ENCODE measurements at places on chromosomes 3 and 15.
A peak's percentile ranks its signal among the peaks of the same experiment; 100 is the strongest.

DNA sequence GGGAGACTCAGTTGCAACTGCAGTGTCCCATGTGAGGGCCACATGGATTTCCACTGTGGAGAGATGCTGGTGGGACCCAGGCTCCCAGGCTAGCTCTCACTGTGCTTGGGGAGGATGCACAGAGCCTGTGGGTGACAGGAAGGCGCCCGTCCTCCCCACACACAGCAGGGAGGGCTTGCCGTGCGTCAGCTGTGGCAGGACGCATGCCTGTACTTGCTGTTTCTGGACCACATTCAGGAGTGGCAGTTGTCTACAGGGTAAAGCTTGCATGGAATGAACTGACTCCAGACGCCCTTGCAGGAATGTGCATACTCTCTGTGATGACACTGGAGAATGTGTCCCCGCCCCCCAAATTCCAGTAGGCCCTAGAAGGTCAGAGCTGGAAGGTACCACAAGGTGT, 63.8 kb upstream of the SNRPA1 start:
- peak; percentile 68 for DNase-seq

- DNase-seq = no peak
Observed at GRCh38 chr15:58631319-58631718, 118.2 kb downstream of the ADAM10 start.

- DNase-seq = no peak
Observed at GRCh38 chr3:185009650-185010049, 143.2 kb downstream of the C3orf70 start.

- no peak for DNase-seq
Observed at GRCh38 chr15:69578252-69578651, 125.6 kb downstream of the RPLP1 start.

DNA sequence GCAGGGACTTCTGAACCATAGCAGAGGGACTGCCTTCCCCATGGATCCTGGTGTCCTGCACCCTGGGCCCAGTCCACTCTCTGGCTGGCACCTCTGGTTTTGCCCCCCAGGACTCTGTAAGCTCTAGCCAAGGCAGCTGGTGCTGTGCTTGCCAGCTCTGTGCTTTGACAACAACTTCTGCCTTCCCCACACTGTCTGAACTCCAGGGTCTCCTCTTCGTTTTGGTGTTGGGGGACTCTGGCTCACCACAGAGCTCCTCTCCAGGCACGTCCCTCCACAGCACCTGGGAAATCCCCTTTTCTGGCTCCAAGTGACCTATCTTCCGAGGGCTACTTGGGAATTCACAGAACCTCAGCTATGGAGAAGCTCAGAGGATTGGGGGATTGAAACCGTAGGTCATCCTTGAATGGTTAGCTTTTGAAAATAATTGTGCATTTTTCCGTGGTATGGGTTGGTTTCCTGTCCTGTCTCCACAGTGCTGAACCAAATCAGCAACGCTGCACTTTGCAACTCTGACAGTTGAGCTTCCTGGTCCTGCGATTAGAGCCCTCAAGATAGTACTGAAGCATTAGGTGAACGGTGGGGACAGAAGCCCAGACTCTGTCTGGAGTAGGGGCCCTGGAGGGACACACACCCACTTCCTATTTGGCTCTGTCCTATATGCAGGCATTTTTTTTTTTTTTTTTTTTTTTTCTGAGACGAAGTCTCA, 152.4 kb downstream of the APBA2 start:
- DNase-seq = no peak

- peak; percentile 88 for DNase-seq
Observed at GRCh38 chr3:69764121-69764741, 25.0 kb downstream of the MITF start.

GRCh38 chr3:174132006-174132405, 727.1 kb upstream of the NAALADL2 start:
- peak; percentile 39 for DNase-seq

GRCh38 chr3:137332297-137332696, 374.5 kb downstream of the IL20RB start:
- DNase-seq = no peak

- DNase-seq = no peak
Observed at GRCh38 chr15:29921130-29921601, 98.9 kb upstream of the TJP1 start.

DNA sequence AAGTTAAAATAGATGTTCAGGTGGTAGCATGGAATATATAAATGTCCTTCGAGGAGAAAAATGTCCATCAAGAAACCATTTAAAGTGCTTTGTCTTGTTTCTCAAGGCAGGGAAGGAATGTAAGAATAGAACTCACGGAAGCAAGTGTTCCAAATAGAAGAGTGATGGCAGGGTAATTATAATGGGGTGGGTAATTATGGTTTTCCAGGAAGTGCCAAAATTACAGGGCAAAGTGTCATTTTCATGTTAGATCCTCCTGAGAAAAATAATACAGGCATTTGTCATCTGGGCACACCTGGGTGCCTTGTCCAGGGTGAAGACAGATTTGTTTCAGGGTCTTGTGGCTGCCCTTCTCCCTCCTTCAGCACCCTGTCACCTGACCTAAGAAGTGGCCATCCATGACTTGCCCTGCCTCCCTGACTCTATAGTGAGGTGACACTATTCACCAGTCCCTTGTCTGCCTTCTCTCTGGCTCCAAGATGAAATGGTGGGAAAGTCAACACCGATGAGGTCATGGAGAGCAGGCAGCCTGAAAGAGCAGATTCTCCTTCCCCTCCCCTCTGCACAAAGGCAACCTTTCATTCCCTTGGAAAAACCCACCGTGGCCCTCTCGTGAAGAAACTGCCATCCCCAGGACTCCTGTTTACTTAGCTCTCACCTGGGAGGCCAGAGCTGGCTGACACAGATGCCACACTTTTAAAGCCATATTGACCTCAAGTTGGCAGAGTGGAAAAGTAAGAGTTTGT, 45.1 kb upstream of the AMOTL2 start:
- no peak for DNase-seq

GRCh38 chr3:187082758-187083375, 56.4 kb downstream of the RPL39L start:
- DNase-seq = peak; percentile 68

DNA sequence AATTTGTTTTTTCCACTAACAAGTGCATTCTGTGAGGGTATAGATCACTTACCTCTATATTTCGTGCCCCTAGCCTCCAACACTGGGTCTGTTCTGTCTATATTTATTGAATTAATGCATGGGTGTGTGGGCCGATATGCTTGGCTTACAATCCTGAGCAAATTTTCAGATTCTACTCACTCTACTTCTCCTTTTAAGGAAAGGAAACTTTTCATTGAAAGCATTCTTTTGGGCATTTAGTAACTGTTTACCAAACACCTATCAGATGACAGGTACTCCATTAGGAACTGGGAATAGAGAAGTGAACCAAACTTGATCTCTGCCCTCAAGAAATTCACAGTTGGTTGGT, 60.5 kb downstream of the TLE3 start:
- DNase-seq = no peak

GRCh38 chr3:99700631-99701268, 62.4 kb downstream of the COL8A1 start:
- no peak for DNase-seq

GRCh38 chr3:71310359-71310979, 273.1 kb downstream of the FOXP1 start:
- DNase-seq = peak; percentile 64

DNA sequence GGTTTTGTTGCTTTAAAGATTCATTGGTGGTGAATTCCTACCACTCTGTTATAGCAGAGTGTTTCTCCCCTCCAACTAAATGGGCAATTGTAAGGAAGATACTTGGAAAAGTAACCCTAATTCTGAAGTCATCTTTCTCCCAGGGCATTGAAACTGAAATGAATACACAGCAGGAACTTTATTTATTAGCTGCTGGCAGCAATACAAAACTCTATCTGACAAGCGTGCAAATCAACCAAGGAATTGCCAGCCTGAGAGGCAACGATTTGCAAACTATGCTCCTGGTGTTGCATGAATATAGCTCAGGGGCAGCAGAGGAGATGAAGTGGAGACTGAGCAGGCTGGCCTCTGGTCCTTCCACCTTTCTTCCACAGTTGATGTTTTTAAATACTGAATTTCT, 48.9 kb downstream of the CD200R1 start:
- DNase-seq = no peak

GRCh38 chr3:16130066-16130465, 44.4 kb upstream of the GALNT15 start:
- peak; percentile 51 for DNase-seq

DNA sequence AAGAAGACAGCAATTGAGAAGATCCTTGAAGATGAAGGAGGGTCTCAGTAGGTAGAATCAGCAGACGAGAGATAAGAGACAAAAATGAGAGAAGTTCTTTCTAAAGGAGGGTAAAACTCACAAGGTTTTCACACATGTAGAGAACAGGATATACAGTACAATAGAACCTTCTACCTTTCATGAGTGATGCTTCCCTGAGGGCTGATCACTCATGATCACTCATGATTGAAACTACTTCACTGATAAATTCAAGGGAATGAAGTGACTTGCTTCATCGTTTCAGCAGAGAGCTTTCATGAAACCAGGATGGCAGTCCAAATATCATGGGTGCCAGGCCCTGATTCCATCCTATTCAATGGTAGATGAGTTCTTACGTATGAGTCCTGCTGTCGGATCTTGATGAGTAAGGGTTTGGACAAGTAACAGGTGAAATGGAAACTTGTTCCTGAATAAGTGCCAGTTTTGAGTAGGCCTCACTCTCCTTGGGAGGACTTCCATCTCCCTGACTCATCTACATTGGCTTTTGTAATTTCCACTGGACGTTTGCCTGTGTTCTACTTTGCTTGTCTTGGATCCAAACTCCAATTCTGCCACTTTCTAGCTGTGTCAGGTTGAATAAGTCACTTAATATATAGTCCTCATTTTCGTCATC, 9.6 kb upstream of the CLDN16 start:
- peak; percentile 51 for DNase-seq

DNA sequence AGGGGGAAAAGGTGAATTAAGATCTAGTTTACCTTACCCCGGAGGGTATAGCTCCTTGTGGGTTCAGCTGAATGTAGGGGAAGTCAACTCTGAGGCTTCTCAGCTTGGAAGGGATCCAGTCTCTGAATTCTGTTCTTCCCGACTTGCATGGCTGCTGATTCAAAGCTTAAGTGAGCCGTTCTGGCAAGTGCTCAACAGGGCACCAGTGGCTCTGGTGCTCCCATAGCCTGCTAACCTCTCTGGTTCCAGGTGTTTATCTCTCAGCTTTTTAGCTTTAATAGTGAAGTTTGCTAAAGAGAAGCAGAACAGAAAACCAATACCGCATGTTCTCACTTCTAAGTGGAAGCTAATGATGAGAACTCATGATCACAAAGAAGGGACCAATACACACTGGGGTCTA, 46.3 kb upstream of the RBP1 start:
- no peak for DNase-seq

- DNase-seq = no peak
Observed at GRCh38 chr3:54983266-54984099, 55.6 kb upstream of the LRTM1 start.

- no peak for DNase-seq
Observed at GRCh38 chr3:29263476-29263875, 17.4 kb upstream of the RBMS3 start.

DNA sequence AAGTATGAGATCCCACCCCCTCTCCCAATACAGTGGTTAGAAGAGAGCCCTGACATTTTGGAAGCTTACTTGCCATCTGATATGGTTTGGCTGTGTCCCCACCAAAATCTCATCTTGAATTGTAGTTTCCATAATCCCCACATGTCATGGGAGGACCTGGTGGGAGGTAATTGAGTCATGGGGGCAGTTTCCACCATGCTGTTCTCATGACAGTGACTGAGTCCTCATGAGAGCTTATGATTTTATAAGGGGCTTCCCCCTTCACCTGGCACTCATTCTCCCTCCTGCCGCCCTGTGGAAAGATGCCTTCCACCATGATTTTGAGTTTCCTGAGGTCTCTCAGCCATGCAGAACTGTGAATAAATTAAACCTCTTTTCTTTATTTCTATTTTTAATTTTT, 28.8 kb upstream of the HES1 start:
- no peak for DNase-seq

GRCh38 chr3:108505811-108506210, 4.6 kb downstream of the MYH15 start:
- DNase-seq = no peak

DNA sequence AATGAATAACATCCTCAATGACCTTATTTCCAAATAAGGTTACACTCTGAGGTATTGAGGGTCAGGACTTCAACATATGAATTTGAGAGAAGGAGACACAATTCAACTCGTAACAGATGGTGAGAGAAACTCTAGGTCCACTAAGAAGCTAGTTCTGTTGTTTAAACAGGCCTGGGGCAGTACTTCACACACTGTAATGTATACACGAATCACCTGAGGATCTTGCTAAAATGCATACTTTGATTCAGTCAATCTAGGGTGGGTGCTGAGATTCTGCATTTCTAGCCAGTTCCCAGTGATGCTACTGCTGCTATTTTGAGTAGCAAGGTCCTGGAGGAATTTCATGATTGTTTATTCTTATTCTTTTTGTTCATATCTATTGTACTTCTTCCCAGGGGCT, 186.8 kb downstream of the SATB1 start:
- DNase-seq = no peak
